T-helper 9 cell (primary cell): ENCODE measurements at places on chromosomes 3 and 15.

DNA sequence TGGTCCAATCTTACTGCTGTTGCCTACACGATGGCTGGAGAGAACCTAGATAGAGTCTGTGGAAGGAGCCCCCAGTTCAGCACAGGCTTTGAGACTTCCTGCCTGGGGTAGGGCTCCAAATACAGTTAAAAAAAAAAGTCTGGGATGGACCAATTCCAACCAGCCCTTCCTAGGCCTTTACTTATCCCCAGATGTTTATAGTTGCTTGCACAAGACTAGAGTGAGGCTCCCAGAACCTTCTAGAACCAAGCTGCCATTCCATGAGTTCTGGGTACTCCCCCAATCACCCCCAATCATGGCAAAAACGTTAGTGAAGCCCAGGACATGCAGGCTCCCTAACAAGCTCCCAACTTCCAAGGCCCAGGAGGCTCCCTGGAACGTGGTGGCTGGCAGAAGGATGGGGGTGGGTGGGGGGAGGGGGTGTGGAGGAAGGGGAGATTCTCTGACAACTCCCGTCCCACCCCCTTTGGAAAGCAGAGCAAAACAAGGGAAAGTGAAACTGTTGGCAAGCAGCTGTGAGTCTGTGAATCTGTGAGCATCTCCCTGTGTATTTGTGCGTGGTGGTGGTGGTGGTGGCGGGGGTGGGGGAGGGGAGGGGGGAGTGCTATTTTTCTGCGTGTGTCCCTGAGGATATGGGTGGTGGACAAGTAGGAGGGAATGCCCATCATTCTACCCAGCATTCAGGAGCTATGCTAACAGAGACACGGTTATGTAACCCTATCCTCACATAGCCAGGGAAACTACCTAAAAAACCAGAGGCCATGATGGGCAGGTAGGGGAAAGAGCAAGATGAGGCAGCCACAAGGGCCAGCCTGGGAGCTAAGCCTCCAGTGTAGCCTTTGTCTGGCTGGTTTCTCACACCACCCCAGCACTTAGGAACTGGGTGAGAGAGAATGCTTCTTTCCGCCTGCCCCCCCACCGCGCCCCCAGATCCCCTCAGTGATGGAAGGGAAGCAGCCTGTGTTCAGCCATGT lies 2.0 kb downstream of the MST1R start:
- no peak for DNase-seq

DNA sequence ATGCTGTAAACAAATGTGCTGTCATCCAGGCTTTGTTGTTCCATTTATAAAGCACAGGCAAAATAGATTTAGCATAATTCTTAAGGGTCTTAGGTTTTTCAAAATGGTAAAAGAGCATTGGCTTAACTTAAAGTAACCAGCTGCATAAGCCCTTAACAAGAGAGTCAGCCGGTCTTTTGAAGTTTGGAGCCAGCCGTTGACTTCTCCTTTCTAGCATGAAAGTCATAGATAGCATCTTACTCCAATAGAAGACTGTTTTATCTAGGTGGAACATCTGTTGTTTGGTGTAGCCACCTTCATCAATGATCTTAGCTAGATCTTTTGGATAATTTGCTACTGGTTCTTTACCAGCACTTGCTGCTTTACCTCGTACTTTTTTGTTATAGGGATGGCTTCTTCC lies 297.5 kb upstream of the DCBLD2 start:
- DNase-seq = no peak

DNA sequence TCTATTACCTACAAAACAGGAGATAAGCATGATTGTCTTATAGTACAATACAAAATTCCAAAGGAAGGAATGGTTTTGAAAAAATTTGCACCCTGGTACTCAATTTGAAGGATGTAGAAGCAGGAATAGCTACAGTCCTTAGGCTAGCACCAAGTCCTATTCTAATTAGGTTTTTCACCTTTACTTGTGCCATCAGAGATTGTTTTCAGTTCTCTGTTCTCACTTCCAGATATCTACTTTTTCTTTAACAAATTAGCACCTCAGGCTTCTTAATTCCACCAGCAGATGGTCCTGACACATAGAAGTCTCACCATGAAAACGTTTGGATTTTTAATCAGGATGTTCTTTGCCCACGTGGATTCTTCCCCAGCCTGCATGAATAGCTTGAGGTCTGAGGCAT lies 43.8 kb downstream of the IL5RA start:
- no peak for DNase-seq

GRCh38 chr3:32455609-32456428 lies 46.8 kb downstream of the CMTM6 start:
- no peak for DNase-seq

GRCh38 chr15:42152921-42153698 lies 3.3 kb downstream of the PLA2G4F start:
- no peak for DNase-seq

DNA sequence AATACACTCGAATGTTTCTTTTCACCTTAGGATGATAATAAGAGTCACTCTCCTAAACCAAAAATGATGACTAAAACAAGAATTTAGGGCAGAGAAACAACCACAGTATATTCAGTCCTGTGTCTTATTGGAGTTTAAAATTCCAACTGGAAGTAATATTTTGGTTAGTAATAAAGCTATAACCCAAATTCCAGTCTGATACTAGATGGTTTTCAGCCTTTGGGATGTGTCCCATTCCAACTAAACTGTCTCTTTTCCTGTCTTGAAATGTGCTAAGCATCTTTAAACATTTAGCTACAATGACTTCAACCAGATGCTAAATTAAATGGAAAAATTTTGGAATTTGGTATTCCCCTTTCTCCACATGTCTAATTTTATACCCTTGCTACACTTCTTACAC lies 510.0 kb downstream of the ROBO1 start:
- DNase-seq = no peak

- DNase-seq = no peak
Observed at GRCh38 chr15:60871731-60872130, 357.4 kb downstream of the RORA start.

- no peak for DNase-seq
Observed at GRCh38 chr3:100044369-100044768, 69.9 kb downstream of the FILIP1L start.

DNA sequence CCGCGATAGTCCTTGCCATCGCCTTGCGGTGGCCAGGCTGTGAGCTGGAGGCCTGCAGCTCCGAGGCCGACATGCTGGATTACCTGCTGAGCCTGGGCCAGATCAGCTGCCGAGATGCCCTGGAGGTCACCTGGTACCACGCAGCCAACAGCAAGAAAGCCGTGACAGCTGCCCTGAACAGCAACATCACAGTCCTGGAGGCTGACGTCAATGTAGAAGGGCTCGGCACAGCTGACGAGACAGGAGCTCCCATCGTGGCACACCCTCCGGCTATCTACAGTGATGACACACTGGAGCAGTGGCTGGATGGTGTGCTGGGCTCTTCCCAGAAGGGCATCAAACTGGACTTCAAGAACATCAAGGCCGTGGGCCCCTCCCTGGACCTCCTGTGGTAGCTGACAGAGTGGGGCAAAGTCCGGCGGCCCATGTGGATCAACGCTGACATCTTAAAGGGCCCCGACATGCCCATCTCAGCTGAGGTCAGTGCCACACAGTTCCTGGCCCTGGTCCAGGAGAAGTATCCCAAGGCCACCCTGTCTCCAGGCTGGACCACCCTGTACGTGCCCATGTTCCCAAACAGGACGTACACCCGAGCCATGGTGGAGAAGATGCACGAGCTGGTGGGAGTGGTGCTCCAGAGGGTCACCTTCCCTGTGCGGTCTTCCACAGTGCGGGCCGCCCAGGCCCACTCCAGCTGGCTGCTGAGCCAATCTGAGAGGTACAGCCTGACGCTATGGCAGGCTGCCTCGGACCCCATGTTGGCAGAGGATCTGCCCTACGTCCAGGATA lies 70.2 kb downstream of the FAM43A start:
- DNase-seq = no peak

GRCh38 chr3:52052831-52053306 lies 3.5 kb downstream of the DUSP7 start:
- DNase-seq = peak; percentile 23

DNA sequence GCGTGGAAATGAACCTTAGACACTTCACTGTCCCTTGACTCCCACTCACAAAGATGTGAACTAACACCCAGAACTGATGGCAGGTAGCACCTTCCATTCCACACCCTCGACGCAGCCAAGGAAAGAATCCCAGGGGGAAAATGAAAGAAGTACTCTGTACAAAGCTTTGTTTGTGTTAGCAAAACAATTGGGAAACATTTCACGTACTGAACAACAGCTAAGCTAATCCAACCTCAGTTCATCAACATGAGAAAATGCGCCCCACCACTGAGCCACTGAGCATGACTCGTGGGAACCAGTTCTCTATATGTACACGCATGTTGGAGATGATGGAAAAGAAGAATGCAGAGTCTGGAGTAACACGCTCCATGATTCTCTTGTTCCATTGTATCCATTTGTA lies 32.0 kb downstream of the CORO2B start:
- no peak for DNase-seq

GRCh38 chr3:132838477-132838876 lies 116.3 kb upstream of the NPHP3 start:
- DNase-seq = no peak

DNA sequence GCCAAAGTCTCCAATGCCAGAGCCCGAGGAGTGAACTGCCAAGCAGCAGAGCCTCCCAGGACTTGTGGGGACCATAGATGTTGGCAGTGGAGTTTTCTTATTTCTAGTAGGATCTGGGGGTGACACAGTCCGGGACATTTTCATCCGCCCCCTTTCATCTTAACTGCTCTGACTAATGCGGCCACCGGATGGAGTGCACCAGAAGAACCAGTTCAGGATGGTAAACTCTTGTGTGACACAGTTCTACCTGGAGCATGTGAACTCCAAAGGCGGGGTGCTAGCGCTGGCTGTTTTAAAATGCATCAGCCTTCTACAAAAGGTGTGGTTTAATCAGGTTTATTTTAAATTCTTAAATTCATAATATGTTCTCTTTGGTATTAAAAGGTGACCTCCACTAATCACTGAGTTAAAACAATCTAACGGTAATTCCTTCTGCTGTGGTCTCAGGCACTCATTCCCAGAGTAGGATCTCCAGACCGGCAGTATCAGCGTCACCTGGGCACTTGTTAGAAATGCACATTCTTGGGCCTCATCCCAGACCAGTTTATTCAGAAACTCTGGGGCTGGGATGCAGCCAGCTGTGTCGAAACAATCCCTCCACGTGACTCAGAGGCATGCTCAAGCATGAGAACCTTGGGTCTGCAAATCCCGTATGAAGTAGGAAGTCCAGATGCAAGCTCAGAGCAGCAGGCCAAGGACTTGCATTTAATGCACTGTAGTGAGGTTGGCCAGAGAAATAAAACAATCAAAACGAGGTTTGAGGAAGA lies 105.5 kb downstream of the GABRB3 start:
- no peak for DNase-seq

- no peak for DNase-seq
Observed at GRCh38 chr15:92384381-92384780, 9.3 kb upstream of the ST8SIA2 start.

DNA sequence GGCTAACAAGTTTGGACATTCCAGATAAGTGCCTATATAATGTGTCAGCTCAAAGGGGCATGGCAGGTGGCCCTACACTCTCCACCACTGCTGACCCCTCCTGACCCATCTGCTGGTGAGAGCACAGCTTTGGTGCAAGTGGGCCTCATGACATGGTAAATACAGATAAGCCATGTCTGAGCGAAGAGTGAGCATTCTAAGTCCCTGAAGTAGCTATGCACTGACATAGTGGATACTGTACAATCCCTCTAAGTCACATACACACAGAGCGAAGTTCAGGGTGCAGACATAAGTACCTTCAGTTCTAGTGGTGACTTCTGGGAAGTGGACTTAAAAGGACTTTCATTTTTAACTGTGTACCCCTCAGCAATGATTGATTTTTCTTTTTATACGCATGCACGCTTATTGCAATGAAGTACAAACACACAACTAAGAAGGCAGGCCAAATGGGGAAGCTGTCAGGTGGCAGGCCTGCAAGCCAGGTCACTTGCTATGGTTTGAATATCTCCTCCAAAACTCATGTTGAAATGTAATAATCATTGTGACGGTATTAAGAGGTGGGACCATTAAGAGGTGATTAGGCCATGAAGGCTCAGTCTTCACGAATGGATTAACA lies 41.5 kb downstream of the TBC1D2B start:
- DNase-seq = no peak

GRCh38 chr3:144296808-144297207 lies 325.2 kb downstream of the DIPK2A start:
- DNase-seq = no peak

- DNase-seq = no peak
Observed at GRCh38 chr3:45017821-45018220, 8.3 kb upstream of the CLEC3B start.

DNA sequence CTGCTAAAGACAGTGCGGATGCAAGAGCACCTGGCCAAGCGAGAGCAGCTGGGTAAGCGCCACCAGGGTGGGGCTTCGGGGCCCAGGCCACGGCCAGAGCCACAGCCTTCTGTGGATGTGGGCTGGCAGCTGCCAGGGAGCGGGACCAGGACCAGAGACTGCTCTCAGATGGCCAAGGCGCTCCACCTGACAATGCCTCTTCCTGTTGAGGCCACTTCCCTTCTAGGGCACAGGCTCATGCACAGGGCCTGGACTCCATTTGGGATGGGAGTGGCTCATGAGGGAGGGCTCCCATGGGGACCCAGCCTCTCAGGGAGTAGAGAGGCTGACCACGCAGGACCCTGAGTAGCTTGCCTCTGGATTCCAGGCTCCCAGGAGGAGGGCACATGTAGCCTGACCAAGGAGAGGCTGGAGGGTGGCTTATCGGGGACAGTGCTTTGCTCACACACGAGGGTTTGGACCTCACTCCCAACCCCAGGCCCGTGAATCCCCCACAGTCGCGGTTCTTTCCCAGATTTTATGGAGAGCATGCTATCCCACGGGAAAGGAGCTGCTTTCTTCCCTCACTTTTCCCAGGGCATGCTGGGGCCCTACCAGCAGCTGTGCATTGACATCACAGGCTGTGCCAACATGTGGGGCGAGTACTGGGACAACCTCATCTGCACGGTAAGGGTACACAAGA lies 25.1 kb downstream of the ACAA1 start:
- no peak for DNase-seq

DNA sequence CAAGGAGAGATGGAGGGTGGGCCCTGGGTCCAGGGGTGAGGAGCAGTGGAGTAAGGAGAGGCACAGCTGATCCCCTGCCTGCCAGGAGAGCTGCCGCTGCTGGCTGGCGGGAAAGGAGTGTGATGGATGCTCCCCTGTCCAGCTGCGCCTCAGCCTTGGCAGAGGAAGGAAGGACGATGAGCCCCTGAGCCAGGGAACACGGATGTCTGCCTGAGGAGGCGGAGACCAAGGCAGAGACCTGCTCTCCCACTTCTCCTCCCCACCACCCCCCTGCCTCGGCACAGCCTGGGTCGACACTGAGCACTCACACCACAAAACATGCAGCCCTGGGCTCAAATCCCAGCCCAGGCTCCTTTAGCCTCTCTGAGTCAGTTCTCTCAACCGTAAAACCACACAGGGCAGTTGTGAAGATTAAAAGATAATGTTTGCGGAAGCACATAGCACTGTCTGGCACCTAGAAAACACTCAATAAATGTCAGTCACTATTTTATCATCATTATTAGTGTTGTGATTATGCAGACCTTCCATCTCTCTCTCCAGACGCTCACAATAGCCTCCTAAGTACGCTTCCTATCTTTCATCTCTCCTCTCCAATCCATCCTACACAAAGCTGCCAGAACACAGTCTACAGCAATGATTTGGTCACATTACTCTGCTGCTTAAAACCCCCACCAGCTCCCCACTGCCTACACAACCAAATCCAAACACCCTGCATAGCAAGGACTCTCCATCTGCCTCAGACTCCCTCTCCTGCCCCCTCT lies 52.2 kb downstream of the SEMA5B start:
- DNase-seq = no peak

GRCh38 chr15:39784125-39784524 lies 1.5 kb upstream of the FSIP1 start:
- DNase-seq = no peak

- no peak for DNase-seq
Observed at GRCh38 chr3:128625409-128625945, 25.1 kb downstream of the RPN1 start.
